ENCODE measurements at places on chromosomes 1 and 21.

- DNase-seq, result no peak
Observed at GRCh38 chr1:55081188-55081904, 42.0 kb downstream of the PCSK9 start.

DNA sequence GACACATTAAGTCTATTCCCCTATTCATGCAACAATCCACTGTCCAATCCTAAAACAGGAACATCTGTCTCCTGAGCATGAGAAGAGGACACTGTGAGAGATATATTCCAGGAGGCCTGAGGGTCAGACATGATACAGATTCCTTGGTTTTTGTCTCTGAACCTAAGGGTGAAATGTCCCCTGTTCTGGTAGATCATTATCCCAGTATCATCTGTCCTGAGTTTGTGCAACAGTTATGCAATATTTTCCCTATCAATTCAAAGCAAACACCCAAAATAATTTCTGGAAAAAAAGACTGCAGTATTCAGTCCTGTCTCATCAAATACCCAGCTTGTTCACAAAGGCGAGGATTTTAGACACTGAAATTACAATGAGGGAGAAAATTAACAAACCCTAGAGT, 61.4 kb downstream of the PRKAB2 start:
- DNase-seq, result no peak

- no peak for DNase-seq
Observed at GRCh38 chr1:206935491-206936067, 10.7 kb downstream of the PIGR start.

- DNase-seq, result peak; percentile 41
Observed at GRCh38 chr1:183306317-183307042, 111.7 kb downstream of the NMNAT2 start.

- DNase-seq, result no peak
Observed at GRCh38 chr1:3244025-3244926, 175.3 kb downstream of the PRDM16 start.

- DNase-seq, result no peak
Observed at GRCh38 chr1:240423246-240423924, 188.6 kb downstream of the GREM2 start.

GRCh38 chr1:29258976-29259801, 22.9 kb downstream of the PTPRU start:
- DNase-seq, result no peak

- DNase-seq, result no peak
Observed at GRCh38 chr1:76892675-76893074, 25.4 kb downstream of the ST6GALNAC5 start.

GRCh38 chr1:167136191-167136614, 42.3 kb downstream of the STYXL2 start:
- no peak for DNase-seq

DNA sequence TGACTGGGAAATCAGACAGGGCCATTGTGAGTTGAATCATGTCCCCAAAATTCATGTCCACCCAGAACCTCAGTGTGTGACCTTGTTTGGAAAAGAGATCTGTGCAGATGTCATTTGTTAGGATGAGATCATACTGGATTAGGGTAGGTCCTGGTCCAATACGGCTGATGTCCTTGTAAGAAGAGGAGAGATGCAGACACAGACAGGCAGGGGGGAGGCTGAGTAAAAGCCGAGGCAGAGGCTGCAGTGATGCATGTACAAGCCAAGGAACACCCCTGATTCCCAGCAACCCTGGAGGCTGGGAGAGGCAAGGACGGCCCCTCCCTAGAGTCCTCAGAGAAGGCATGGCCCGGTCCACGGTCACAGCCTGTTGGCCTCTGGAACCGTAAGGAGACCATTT, 15.9 kb upstream of the NPPB start:
- no peak for DNase-seq

DNA sequence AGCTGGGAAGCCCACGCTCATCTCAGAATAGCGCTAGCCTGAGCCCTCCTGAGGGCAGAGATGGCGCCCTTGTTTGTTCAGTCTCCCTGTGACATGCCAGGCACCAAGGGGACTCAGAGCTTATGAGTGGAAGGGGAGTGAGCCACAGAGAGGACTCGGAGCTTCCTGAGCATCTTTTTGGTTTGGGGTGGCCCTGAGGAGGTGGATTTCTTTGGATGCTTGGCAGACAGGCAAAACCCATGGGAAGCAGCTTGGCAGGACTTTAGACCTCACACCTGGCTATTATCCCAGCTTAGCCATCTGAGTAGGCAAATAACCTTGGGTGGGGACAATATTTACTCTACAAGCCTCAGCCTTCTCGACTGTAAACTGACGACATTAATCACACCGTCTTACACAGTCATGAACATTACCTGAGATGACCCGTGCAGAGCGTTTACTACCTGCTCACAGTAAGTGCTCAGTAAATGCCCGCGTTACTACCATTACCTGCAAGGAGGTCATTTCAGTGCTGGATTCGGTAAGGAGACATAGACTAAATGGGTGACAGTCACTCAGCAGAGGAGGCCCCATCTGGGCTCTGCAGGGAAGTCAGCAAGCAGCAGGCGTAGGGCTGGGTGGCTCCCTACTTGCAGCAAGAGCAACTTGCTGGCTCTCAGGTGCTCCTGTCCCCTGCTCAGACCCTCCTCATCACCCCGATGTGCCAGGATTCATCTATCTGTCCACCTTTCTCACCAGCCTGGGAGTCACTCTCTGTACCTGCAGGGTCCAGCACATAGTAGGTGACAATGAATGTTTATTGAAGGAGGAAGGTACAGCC, 54.9 kb downstream of the KLHDC7A start:
- DNase-seq, result peak; percentile 34

GRCh38 chr1:5882367-5883128, 109.7 kb downstream of the NPHP4 start:
- DNase-seq, result no peak

- DNase-seq, result no peak
Observed at GRCh38 chr1:233723387-233723786, 109.5 kb downstream of the KCNK1 start.

DNA sequence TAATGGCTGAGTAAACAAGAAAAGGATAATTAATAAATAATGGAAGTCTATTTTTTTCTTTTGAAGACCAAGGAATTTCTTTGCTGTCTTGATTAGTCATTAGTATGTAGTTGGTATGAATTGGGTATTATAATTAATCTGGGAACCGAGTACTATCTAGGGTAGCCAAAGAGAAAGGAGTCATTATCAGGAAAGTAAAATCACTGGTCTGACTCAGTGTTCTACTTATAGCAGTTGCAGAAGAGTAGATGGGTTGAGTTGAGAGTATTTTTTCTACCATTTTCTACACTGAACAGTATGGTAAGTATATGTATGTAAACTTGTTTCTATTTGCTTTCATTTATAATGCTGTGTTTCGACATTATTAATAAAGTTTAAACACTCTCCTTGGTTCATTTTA, 26.6 kb downstream of the CDC14A start:
- DNase-seq, result no peak

DNA sequence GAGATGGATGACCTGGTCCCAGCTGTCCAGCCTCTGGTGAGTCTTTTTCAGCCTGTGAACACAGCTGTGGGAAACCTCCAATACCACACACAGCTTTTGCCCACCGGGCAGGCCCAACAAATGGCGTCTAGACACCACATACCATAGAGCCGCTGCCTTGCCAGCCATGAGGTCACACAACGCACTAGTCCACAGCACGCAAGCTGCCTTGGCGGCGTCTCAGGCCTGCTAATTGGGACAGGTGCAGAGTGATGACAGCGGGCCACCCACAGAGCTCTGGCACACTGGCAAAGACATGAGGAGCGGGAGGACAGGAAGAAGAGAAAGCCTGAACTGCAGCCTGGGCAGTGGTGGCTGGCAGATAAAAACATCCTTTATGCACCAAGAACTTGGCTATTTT, 125.5 kb downstream of the ADAMTS1 start:
- DNase-seq, result no peak

- no peak for DNase-seq
Observed at GRCh38 chr21:34595457-34595856, 19.5 kb downstream of the RCAN1 start.

DNA sequence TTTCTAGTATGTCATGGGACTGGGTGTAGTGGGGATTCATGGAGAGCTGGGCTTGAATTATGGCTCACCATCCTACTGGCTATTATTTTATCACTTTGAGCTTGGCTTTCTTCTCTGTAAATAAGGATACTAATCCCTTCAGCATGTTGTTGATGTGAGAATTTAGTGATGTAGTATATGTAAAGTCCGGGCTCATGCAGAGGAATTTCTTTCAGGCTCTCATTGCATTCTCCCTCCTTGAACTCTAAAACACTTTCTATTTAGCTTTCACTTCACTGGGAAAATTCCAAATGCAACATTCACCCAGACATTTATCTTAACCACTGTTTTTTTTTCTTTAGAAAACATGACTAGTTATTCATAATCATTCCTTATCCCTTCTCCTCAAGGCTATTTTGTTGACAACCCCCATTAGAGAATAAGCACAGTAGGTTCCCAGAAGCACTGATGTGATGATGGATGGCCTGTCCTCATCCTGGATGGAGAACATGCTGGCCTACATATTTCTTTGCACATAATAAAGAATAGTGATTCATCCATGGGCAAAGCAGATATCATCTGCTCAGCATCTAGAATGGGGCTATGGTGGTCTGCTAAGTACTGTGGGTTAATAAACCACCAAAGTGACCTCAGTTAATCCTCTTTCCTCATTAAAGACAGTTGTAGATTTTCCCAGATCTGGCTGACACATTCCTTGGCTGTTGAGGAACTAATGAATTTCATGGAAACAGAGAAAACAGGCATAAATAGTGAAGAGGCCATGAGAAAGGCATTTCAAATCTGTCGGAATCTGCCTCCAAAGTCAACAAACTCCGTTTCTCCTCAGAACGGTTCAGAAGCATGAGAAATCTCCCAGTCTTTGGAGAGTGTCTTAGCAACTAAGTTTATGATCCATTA, 68.0 kb upstream of the CYP2J2 start:
- DNase-seq, result no peak

DNA sequence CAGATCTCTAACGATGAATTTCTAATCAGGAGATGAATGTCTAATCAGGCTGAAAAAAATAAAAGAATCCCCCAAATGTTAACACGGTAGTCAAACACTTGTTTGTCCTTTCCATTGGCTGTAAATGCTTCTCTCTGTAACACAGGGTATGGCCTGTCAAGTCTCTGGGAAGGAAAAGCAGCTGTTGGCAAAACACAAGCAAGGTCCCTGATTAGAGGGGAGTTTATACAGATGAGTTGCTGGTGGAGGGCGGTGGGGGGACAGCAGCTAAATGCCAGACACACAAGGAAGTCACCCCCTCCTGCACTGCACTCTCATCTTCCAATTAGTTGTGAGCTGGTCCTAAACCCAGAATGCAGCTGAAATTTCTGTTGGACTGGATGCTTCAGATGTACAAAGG, 51.0 kb downstream of the PGBD5 start:
- no peak for DNase-seq

GRCh38 chr21:43343095-43343991, 83.6 kb downstream of the SIK1 start:
- DNase-seq, result no peak

DNA sequence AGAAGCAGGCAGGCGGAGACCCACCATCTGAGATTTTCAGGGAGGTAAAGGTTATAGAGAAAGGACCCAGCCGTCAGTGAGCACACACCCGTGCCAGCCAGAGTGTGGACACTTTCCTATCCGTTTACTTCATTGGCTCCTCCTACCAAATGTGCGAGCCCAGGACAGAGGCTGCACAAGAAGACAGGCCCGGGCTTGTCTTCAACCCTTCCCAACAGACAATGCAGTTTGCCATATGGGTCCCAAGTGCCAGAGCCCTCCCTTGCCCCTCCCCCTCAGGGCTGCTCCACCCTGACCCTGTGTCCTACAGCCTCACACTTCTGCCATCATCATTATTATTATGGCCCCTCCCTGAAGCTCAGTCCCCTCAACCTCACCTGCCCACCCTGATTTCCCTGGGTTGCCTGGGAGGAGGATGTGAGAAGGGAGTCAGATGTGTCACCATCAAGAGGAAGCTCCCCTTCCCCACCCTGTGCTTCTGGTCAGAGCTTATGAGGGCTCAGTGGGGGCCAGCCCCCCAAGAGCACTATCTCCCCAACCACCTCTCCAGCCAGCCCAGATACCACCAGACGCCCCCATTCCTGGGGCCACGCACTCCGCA, 9.4 kb downstream of the LAPTM5 start:
- DNase-seq, result peak; percentile 79

DNA sequence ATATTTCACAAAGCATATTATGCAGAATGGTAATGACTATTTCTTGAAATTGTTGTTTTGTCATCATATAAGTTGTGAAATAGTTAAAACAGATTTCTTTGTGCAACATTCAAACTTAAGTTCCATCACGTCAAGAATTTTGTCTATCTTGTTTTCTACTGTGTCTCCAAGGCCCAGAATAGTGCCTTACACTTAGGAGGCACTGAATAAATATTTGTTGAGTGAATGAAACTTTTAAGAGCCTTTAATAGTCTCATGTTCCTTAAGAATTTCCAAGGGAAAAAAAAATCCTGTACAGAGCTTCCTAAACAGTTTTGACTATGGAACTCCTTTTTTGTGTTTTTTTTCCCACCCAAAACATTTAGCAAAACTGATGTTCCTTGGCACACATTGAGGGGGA, 50.8 kb upstream of the TNFSF18 start:
- no peak for DNase-seq

GRCh38 chr1:32215629-32216480, 6.3 kb downstream of the TMEM234 start:
- peak; percentile 62 for DNase-seq

- no peak for DNase-seq
Observed at GRCh38 chr1:63255153-63255552, 67.2 kb upstream of the FOXD3 start.

DNA sequence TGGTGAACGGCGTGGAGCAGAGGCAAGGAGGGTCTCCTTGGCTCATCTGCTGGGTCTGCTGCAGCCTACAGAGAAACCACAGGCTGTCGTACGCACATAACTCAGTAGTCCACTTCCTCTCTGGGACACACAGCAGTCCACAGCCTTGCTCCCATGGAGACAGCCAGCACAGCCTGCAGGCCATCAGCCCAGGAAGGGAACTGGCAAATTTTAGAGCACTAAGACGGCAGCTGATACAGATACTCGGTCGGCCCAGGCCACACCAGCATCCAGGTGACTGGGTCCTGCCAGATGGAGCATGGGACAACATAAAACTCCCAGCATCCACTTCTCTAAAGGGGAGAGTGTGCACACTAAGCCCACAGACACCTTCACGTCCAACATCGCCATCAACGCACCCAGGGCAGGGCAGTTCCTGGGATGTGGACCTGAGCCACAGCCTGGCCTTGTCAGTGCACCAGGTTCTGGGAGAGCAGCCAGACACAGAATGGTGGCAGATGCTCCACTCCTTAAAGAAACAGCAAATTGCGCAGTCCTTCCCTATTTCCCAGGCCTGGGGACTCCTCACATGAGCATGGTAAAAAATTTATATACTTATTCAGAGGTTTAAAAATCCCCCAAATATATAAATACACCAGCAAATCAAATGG, 247.1 kb upstream of the RAB4A start:
- DNase-seq, result peak; percentile 7

DNA sequence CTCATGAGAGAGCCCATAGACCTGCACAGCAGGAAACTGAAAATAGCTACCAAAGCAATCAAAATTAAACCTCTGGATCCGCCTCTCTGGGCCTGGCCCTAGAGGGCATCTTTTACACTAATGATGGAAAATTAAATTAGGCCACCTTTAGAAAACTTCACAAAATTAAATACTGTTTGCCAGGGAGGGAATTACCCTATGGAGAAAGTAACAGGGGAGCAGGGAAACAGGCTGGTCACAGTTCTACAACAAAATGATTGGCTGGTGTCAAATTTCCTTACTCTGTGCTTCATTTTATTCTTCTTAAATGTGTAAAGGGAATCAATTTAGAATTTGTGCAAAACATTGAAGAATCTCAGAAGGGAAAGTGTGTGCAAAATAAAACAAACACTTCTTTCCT, 62.4 kb downstream of the SPATA46 start:
- DNase-seq, result no peak

- DNase-seq, result peak; percentile 97
Observed at GRCh38 chr1:1562556-1563195, 12.0 kb downstream of the SSU72 start.

Measured in NCI-H524 (cell line).